ENCODE measurements at places on chromosomes 4 and X. TPM values are rescaled to one million over a fixed set of nuclear protein-coding genes. Genes with fewer than 3 reads are reported as not detected.

IGSF1 gene
- not detected for total RNA-seq

VSIG4 gene
- total RNA-seq: not detected

GPC3 gene
- total RNA-seq: 1.9 TPM

CLNK gene
- total RNA-seq: not detected

UCHL1 gene
- total RNA-seq: 10.1 TPM

XAGE1A gene
- not detected for total RNA-seq

ITGB1BP2 gene
- total RNA-seq: 1.5 TPM

ZCCHC12 gene
- not detected for total RNA-seq

RHOXF1 gene
- total RNA-seq: not detected

AR gene
- total RNA-seq: not detected

ZNF185 gene
- total RNA-seq: 162 TPM

CSAG2 gene
- not detected for total RNA-seq

MAGEA12 gene
- not detected for total RNA-seq

DMRTC1 gene
- not detected for total RNA-seq

ARX gene
- total RNA-seq: not detected

CT45A1 gene
- not detected for total RNA-seq

NDST3 gene
- total RNA-seq: not detected

KCTD8 gene
- under 0.01 TPM for total RNA-seq

SLC6A8 gene
- total RNA-seq: 77.4 TPM

SUPT20HL1 gene
- not detected for total RNA-seq

LAGE3 gene
- total RNA-seq: 10.3 TPM

GAGE12F gene
- total RNA-seq: not detected

VBP1 gene
- 44.5 TPM for total RNA-seq

PABPC4L gene
- total RNA-seq: 0.28 TPM

TRPC3 gene
- not detected for total RNA-seq

SHISA3 gene
- not detected for total RNA-seq

SPANXD gene
- not detected for total RNA-seq

RTL9 gene
- under 0.01 TPM for total RNA-seq

PCDH19 gene
- total RNA-seq: 0.21 TPM

NMU gene
- total RNA-seq: 4.7 TPM

IDUA gene
- 2.4 TPM for total RNA-seq

BANK1 gene
- total RNA-seq: 0.34 TPM

SMIM31 gene
- total RNA-seq: not detected

LIN54 gene
- 9.5 TPM for total RNA-seq

CXCL8 gene
- 8.5 TPM for total RNA-seq

MAMLD1 gene
- under 0.01 TPM for total RNA-seq

ETDA gene
- not detected for total RNA-seq

JAKMIP1 gene
- total RNA-seq: not detected

GYG2 gene
- 0.36 TPM for total RNA-seq

SORCS2 gene
- total RNA-seq: under 0.01 TPM

TEX11 gene
- total RNA-seq: not detected

GRXCR1 gene
- total RNA-seq: not detected

ELOVL6 gene
- total RNA-seq: 10.6 TPM

USP17L25 gene
- total RNA-seq: not detected

FAM184B gene
- total RNA-seq: not detected

KLF8 gene
- total RNA-seq: 2.1 TPM

KLHL4 gene
- total RNA-seq: 0.64 TPM

GAGE12H gene
- total RNA-seq: not detected

ARMCX1 gene
- total RNA-seq: 10.3 TPM

QDPR gene
- total RNA-seq: 18.7 TPM

C4orf54 gene
- total RNA-seq: under 0.01 TPM
